Esophagus squamous epithelium (tissue), 5 donors: ENCODE measurements at places on chromosomes 4 and X.

DNA sequence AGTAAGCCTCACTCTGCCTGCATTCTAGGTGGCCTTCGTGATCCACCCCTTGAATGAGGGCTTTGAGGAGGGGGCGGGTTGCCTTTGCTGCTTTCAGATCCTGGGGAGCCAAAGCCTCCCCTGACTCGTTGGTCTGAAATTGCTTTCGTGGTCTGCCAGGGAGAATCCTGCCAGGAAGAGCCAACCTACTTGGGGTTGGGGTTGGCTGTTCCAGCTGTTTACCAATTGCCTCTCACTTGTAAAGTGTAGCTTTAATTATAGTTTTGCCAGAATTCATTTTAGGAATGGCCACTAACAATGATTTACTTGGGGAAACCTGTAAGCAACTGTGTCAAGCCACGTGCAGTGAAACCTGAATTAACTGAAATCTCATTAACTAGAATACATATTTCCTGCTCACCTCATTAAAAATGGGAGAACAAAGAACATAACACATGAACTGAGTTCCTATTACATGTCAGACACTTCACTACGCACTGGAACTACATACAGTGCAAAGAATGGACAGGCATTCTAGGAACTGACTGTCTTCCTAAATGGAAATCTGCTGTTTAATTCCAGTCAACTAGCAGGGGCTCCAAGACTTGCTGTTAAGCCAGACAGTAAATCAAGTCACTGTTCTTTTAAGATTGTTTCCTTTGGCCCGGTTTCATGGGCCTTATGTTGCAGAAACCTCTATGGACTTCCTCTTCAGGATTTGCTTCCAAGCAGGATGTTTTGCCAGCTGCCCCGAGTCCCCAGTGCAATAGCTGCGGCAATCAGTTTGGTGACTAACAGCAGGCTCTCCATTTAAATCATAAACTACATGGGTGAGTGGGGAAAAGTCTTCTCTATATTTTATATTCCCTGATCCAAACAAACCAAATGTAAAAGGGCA is 16.4 kb upstream of the NKRF start:
- DNase-seq: no peak
- H3K36me3 ChIP-seq: no peaks in the 10 kb centered on the region
- H3K4me1 ChIP-seq: no peaks in the 10 kb centered on the region
- no peaks in the 10 kb centered on the region for H3K27me3 ChIP-seq

- no peak overlapping the region for H3K27ac ChIP-seq
- peaks cover 10% of the 10 kb centered on the region for H3K27me3 ChIP-seq
- no peaks in the 10 kb centered on the region for H3K36me3 ChIP-seq
- DNase-seq: no peak
Measured at GRCh38 chr4:3486541-3487540, 23.7 kb downstream of the DOK7 start.

GRCh38 chr4:127237581-127237980 is 395.2 kb upstream of the INTU start:
- no peak overlapping the region for H3K27ac ChIP-seq
- H3K4me1 ChIP-seq: no peaks in the 10 kb centered on the region
- no peaks in the 10 kb centered on the region for H3K36me3 ChIP-seq
- H3K27me3 ChIP-seq: no peaks in the 10 kb centered on the region
- no peak for DNase-seq

- H3K27me3 ChIP-seq: no peaks in the 10 kb centered on the region
- no peak for DNase-seq
- H3K36me3 ChIP-seq: no peaks in the 10 kb centered on the region
- no peak overlapping the region for H3K4me3 ChIP-seq
Measured at GRCh38 chr4:173680278-173680677, 150.2 kb upstream of the HAND2 start.

- H3K36me3 ChIP-seq: no peaks in the 10 kb centered on the region
- H3K27me3 ChIP-seq: no peaks in the 10 kb centered on the region
Measured at GRCh38 chr4:89988268-89988667, 93.6 kb downstream of the MMRN1 start.

DNA sequence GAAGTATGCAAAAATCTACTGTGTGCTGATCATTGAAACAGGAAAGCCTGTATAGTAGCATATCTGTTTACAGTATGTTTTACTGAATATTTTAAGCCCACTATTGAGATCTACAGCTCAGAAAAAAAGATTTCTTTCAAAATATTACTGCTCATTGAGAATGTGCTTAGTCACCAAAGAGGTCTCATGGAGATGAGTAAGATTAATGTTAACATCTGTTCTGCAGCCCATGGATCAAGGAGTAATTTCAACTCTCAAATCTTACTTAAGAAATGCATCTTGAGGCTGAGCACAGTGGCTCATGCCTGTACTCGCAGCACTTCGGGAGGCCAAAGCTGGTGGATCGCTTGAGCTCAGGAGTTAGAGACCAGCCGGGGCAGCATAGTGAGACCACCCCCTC is 3.3 kb downstream of the RNF4 start:
- no peaks in the 10 kb centered on the region for H3K27me3 ChIP-seq
- H3K27ac ChIP-seq: no peak overlapping the region
- no peaks in the 10 kb centered on the region for H3K36me3 ChIP-seq
- no peak overlapping the region for H3K4me3 ChIP-seq
- H3K4me1 ChIP-seq: peaks cover 70% of the 10 kb centered on the region

DNA sequence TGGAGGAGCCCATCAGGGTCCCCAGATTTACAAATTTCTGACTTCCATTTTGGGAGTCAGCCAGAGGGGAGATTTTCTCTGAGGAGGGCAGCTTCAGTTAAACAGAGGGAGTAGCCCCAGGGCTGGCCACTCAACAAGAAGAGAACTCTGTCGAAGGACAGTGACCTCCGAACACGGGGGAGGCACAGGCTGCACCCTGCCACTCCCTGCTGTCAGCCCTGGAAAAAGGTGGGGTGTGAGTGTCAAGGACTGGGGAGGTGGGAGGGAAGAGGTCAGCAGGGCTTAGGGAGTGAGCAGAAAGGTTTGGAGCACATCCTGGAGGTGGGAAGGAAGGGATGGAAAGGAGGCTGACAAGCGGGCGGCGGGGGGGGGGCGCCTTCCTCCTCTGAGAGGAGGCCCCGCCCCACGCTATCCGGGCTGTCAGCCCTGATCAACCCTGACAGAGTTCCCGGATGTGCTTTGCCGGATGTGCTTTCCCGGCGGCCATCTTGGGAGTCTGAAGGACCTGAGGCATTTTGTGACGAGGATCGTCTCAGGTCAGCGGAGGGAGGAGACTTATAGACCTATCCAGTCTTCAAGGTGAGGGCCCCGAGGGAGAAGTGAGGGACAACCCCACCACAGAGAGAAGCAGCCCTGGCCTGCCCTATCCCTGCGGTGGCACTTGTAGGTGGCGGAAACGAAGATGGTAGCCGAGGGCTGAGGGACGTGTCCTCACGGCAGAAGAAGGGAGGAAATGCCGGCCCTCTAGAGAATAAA is at the start of gene MAGEC1:
Gene MAGEC1 (plus strand): TSS at position 495 of the 756 bp plus-strand sequence. CDS start 1,179 bp downstream, outside the sequence.
- no peaks in the 10 kb centered on the region for H3K27me3 ChIP-seq
- no peak for DNase-seq
- H3K4me3 ChIP-seq: no peak within 1 kb of the TSS
- no peak within 1 kb of the TSS for H3K27ac ChIP-seq

DNA sequence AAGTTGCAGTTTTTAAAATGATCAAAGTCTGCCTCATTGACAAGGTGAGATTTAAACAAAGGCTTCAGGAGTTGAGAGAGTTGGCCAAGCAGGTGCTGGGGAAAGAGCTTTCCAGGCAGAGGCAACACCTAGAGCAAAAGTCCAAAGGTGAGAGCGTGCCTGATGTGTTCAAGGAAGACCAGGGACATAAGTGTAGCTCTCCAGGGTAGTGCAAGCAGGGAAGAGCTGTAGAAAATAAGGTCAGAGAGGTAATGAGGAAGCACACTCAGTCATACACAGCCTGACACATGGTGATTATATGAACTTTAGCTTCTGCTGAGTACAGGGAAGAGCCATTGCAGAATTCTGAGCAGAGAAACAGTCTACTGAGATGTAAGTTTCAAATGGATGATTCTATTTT is 265.0 kb upstream of the NWD2 start:
- H3K36me3 ChIP-seq: no peaks in the 10 kb centered on the region
- H3K4me3 ChIP-seq: no peak overlapping the region
- H3K27me3 ChIP-seq: no peaks in the 10 kb centered on the region
- H3K27ac ChIP-seq: no peak overlapping the region

GRCh38 chrX:11393949-11394654 is 100.9 kb downstream of the AMELX start:
- H3K4me3 ChIP-seq: no peak overlapping the region
- H3K36me3 ChIP-seq: no peaks in the 10 kb centered on the region
- H3K27ac ChIP-seq: no peak overlapping the region
- no peak for DNase-seq
